NCI-H187 treated with DMSO at 0.1 percent for 48 hours (cell line): ENCODE measurements at places on chromosomes 7 and 10.

- DNase-seq = no peak
These were observed 20.4 kb upstream of the ZNF488 start for GRCh38 chr10:47404446-47404845.

DNA sequence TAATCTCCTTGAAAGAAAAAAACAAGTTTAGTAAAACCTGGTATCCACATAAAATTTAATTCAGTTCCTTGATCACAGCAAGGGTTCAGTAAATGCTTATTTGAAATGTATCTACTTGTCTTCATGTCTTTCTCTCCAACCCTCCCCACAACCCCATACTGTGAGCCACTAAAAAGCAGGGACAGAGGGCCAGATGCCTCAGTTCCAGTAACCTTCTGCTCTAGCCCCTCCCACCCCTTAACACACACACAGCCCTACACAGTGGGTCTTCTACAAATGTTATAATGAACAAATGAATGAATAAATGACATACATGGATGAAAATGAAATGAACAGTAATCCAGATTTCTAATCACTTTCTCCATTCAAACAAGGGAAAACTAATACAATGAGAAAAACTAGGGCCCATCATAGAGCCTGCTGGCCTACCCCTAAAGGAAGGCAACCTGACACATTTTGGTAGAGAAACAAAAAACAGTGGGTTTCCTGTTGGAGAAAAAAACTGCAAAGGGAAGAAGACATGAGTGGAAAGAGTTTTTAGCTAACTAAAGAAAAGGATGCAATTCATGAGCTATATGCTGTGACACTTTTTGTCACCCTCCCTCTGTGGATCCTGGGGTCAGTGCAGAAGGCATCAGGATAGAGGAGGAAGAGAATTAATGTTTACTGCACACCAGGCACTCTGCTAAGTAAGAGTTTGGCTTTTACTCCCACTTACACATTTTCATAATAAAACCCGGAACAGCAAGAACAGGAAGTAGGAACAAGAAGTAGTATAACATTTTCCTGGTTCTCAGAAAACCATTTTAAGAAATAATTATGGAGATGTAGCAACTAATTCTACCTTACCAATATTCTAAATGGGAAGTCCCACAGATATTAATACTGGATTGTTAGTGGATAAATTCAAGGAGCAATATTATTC lies 38.1 kb downstream of the ELMO1 start:
- DNase-seq = no peak

- no peak for DNase-seq
These were observed 8.4 kb downstream of the PRF1 start for GRCh38 chr10:70594161-70594560.

GRCh38 chr7:30817371-30817767 lies 46.2 kb downstream of the MINDY4 start:
- DNase-seq = no peak

GRCh38 chr7:26900251-26900650 lies 35.9 kb upstream of the SKAP2 start:
- no peak for DNase-seq

DNA sequence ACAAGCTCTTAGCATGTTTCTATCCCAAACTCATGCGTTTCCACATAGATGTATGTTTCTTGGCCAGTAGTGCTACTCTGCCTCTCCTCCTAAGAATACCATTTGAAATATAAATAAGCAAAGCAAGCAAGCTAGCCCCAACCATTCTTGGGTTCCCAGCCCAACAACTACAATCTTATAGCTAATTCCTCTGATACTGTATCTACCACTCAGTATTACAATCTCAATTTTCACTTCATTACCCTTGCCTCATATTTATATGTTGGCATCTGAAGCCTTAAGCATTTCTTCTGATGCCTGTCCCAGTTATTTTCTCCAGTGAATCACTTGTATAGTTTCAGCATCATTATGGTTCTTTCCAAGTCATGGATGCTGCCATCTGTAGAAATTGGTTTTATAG lies 181.1 kb downstream of the ST7 start:
- no peak for DNase-seq

DNA sequence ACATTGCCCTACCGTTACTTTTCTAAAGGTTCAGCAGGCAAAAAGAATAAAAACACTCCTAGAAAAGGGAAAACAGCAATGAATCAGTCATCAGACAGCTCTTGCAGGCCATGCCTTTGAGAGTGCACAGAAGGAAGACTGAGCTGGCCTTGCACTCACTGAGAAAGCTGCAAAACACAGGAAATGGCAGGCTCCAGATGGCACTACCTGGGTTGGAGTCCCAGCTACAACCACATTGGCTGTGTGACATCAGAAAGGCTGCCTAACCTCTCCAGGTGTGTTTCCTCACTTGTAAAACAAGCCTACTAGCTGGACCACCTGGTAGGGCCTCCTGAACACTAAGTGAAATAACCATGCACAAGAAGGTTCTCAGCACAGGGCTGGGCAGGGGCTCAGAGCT lies 113.7 kb downstream of the SFMBT2 start:
- DNase-seq = no peak

DNA sequence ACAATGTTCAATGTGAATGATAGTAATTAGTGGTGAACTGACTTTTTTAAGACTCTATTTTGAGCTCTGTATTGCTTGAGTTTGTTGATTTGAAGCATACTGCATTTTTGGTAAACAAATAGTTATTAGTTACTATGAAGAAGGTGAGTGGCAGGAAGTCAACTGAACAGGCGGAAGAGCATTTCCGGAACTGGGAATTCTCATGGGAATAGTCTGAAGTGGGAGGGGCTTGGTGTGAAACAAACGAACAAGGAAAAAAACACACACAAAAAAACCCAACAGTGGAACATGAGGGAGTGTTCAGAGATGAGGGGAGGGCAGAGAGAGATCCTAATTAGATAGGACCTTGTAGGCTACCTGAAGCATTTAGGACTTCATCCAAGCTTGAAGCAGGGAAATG lies 43.9 kb upstream of the C1QL3 start:
- no peak for DNase-seq

GRCh38 chr7:117809958-117810357 lies 63.3 kb downstream of the CTTNBP2 start:
- no peak for DNase-seq

- DNase-seq = no peak
These were observed 35.0 kb downstream of the C10orf105 start for GRCh38 chr10:71684356-71685173.

DNA sequence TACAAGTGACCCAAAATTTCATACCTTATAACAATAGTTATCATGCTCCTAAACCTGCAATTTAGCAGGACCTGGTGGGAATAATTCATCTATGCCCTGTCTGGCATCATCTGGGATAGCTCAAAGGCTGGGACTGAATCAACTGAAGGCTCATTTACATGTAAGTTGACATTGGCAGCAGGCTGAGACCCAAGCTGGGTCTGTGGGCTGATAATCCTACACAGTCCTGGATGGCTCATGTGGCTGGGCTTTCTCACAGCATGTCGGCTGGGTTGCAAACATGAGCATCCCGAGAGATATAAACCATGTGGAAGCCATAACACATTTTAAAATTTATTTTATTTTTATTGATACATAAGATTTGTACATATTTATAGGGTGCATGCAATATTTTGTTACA lies 19.5 kb upstream of the ABCB5 start:
- no peak for DNase-seq

DNA sequence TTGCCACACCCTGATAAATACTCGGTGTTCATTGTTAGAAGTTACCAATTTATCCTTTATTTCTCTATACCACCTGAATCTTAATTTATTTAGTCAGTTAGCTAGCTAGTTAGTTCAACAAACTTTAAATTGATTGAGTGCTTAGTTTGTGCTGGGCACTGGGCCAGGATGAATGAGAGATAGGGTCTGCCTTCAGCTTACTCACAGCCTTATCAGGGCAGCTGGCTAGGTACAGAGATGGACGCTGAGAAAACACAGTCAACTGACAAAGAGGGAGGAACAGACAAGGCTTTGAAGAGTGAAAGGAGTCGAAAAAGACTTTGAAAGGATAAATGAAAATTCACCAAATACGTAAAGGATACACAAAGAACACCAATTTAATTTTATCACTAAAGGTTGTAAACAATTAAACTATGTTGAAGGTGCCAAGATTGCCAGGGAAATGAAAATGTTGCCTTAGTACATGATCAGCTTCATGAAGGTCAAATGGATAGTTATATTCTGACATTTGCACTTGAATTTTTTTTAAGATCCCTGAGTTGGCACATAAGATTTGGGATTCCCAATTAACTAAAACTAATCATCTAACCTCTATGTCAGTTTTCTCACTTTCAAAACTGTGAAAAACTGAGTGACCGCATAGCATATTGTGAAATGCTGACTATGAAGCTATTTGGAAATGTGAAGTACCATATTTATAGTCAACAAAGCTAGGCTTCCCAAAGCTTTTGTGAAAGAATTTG lies 2.1 kb downstream of the CAV2 start:
- DNase-seq = no peak
